Cortex of kidney (tissue), 1 donor: ENCODE measurements at places on chromosomes 2 and 18.

GRCh38 chr2:69017080-69017479 is 4.1 kb downstream of the ANTXR1 start:
- DNase-seq: no peak

GRCh38 chr2:12921321-12921720 is 204.6 kb downstream of the TRIB2 start:
- DNase-seq: no peak

- no peak for DNase-seq
These were observed 2.2 kb downstream of the NOL4 start for GRCh38 chr18:34222307-34223163.

GRCh38 chr2:210299866-210300373 is 15.1 kb downstream of the MYL1 start:
- DNase-seq: no peak

DNA sequence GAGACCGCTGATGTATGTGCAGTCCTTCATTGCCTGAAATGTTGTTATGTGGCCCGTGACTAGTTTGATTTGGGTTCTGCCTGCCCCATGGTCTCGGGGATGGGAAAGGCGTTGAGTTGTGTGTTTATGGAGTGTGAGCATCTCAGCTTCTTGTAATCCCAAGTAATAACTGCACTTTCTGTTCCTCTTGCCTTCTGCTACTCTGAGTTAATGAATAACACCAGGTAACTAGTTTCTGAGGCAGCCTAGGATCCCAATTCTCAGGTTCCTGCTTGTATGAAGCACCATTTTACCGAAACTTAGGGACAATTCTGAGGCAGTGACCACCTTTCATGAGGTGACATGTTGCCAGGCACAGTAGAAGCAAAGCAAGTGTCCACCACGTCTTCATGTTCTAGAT is 170.0 kb downstream of the ALK start:
- DNase-seq: no peak

GRCh38 chr2:190927301-190927700 is 46.7 kb downstream of the GLS start:
- DNase-seq: no peak

- DNase-seq: no peak
These were observed 132.0 kb downstream of the TMEM182 start for GRCh38 chr2:102893870-102894269.
